Liver (tissue), 10 donors: ENCODE measurements at places on chromosomes 2 and 18. TPM values are rescaled to one million over a fixed set of nuclear protein-coding genes. Genes with fewer than 3 reads are reported as not detected.

- no peak for DNase-seq
Observed at GRCh38 chr18:261398-262073, 6.3 kb downstream of the THOC1 start.

GRCh38 chr2:26580751-26581150 is 60.4 kb downstream of the CIB4 start:
- no peak for DNase-seq

DNA sequence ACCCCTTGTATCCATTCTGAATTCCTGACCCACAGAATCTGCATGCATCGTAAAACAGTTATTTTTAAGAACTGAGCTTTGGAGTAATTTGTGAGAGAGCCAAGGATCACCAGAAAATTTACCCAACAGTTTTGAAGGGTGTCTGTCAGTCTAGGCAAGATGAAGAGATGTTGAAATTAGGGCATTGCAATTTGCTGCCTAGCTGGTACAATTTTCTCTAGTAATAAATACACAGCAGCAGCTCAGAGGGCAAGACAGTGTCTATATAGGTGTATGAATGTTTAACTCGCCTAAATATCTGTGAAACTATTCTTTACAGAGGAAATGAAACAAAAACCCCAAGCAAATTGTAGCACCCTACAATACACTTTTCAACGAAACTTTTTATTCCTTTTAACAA is 377.8 kb upstream of the POU3F3 start:
- no peak for DNase-seq

DNA sequence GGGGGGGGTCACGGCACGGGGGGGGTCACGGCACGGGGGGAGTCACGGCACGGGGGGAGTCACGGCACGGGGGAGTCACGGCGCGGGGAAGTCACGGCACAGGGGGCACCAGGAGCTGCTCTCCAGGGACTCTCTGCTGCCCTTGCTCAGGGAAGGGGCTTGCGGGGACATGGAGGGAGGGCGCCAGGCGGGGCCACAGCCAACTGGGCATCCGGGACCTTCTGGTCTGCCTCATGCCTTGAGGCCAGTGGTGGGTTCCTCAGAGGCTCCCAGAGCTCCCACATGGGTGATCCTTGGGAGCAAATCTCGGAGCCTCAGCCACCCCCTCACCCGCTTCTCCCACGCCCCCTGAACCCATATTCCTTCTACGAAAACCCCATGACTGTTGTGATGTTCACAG is 55.8 kb upstream of the TMEM18 start:
- no peak for DNase-seq

GRCh38 chr2:172416447-172417058 is 10.8 kb upstream of the ITGA6 start:
- DNase-seq, result no peak

DNA sequence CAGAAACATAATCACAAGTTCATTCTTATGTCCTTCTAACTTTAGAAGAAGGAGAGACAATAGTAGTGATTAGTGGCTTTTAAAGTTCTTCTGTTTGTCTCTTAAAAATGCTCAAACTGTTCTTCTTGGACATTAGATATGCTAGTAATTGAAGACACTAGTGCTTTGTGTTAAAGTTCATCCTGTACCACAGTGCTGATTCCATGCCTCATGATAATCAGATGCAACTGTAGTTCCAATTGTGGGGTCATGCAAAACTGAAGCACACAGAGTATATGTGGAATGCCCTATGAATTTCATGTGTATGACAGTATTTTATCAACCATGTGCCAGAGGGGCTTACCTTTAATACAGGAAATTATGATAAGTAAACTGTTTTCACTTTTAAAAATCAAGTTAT is 11.4 kb upstream of the KCNJ13 start:
- DNase-seq, result no peak

DNA sequence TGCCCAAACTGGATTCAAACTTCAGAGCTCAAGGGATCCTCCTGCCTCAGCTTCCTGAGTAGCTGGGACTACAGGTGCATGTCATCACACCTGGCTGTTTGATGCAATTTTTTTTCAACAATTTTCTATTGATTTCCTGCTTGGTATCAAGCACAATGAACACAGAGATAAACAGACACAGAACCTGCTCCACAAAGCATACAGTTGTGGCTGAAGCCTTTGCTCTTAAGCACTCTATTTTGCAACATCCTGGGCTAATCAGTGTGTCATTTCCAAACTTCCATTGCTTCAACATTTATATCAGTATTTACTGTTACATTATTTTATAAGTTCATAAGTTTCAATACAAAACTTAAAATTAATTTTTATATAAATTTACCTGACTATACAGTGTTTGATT is 79.4 kb downstream of the NEB start:
- no peak for DNase-seq

- DNase-seq, result no peak
Observed at GRCh38 chr2:171315781-171316180, 118.0 kb downstream of the METTL8 start.

The PSMA8 gene
- not detected for polyA plus RNA-seq

The RESP18 gene
- not detected for polyA plus RNA-seq

GRCh38 chr2:226644399-226644865 is 155.2 kb downstream of the IRS1 start:
- DNase-seq, result no peak

- DNase-seq, result no peak
Observed at GRCh38 chr18:77763530-77764145, 514.0 kb downstream of the GALR1 start.
